AG04449 (cell line): ENCODE measurements at places on chromosomes 4 and X.

- no peak for DNase-seq
These were observed 403.8 kb upstream of the FAT1 start for GRCh38 chr4:187127456-187127855.

- no peak for DNase-seq
These were observed 49.0 kb upstream of the HOPX start for GRCh38 chr4:56730097-56730496.

DNA sequence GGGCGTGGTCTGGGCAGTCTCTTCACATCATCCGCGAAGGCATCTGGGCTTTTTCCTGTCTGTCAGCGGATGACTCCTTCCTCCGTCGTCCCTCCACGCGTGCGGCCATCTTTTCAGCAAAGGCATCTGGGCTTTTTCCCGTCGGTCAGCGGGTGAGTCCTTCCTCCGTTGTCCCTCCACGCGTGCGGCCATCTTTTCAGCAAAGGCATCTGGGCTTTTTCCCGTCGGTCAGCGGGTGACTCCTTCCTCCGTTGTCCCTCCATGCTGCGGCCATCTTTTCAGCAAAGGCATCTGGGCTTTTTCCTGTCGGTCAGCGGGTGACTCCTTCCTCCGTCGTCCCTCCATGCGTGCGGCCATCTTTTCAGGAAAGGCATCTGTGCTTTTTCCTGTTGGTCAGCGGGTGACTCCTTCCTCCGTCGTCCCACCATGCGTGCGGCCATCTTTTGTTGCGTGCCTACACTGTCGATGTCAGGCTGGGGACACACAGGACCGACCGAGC is 12.3 kb upstream of the TMEM271 start:
- DNase-seq: no peak

- no peak for DNase-seq
These were observed 56.7 kb downstream of the ADGRG2 start for GRCh38 chrX:19065535-19065934.

DNA sequence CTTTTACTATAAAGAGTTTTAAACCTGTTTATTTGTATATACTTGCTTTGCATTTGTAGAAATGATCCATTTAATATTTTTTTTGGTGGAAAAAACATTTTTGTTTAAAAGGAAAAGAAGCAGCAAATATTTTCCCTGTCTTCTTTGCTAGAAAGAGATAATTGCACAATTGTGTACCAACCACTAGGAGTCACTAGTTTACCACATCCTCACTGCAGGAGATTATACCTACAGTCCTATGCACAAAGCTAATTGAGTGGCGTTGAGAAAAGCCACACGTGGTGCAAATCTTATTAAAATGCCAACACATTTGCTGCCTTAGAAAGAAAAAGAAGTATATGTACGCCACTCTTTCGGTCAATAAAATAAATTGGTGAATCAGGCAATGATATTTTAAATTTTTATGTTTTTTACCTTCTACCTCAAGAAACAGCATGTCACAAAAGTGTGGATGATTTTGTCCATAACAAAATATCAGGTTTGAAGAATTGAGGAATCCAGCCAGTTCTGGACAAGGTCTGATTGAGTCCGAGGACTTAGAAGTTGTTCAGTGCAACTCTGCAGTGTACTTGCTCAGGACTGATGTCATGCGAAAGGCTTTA is 102.9 kb downstream of the GRXCR1 start:
- no peak for DNase-seq

GRCh38 chrX:123924186-123924585 is 37.3 kb upstream of the STAG2 start:
- DNase-seq: no peak

GRCh38 chr4:65917486-65917885 is 247.2 kb upstream of the EPHA5 start:
- no peak for DNase-seq

GRCh38 chr4:152255437-152255836 is 280.5 kb downstream of the FBXW7 start:
- DNase-seq: no peak

DNA sequence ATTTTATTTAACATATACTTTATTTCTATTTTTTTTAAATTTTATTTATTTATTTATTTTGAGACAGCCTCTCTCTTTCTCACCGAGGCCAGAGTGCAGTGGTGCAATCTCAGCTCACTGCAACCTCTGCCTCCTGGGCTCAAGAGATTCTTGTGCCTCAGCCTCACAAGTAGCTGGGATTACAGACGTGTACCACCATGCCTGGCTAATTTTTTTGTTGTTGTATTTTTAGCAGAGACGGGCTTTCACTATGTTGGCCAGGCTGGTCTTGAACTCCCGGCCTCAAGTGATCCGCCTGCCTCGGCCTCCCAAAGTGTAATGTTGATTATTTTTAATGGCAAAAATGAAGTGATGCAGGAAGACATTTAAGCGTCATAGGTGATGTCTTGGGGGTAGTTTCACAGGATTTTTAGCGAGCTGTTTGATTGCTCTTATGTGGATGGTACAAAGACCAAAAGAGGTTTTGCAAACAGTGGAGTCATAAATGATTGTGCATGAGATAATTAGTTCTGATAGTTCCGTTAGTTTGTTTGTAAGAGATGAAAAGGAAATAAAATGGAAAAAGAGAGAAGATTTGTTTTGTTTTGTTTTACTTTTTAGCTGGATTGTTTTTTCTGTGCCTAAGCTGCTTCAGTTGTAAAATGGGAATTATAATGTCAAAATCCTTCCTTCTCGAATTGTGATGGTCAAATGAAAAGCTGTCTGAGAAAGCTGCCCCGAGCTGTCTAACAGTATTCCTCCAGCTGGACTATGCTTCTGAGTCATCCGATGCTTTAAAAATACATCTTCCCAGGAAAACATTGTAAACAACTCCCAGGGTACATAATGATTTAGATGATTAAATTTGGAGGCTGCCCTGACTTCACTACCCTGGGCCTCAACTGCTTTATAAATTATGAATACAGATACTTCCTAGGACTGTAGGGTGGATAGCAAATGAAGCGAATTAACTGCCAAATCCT is 14.7 kb downstream of the RHOH start:
- DNase-seq: no peak

- DNase-seq: no peak
These were observed 205.9 kb downstream of the STIM2 start for GRCh38 chr4:27066591-27066990.

DNA sequence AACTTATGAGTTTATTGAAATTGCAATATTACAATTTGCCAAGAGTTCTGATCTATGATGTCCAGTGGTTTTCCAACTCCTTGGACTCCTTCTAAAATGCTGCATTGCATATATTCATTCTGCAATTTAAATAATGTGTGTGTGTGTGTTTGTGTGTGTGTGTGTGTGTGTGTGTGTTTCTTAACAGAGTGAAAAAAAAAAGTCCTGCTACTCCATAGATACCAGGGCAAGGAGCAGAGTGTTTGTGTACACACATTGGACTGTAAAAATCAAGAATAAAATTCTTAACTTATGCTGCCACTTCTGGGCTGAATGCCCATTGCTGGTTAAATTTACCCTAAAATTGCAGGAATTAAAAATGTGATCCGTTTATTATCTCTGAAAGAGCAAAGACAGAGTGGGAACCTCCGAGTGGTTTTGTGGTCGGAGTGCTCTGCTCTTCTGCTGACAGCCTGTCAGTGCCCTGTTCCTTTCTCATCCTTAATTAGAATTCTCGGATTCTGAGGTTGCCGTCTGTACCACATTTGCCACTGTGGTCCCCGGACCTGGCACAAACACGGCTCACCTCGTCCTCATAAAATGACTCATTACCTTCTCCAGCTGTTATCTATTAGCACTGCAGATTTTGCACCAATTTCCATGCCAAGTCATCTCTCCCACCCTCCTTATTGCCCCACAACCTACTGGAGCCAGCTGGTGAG is 355.5 kb downstream of the KCNIP4 start:
- DNase-seq: no peak

- no peak for DNase-seq
These were observed 1217.0 kb upstream of the PRKX start for GRCh38 chrX:4930426-4930825.

- no peak for DNase-seq
These were observed 71.0 kb downstream of the STARD8 start for GRCh38 chrX:68718443-68718820.
